ENCODE measurements at places on chromosomes 1 and 21. TPM values are rescaled to one million over a fixed set of nuclear protein-coding genes. Genes with fewer than 3 reads are reported as not detected.

GRCh38 chr1:166169182-166169581 lies 2.4 kb upstream of the FAM78B start:
- DNase-seq = no peak

DNA sequence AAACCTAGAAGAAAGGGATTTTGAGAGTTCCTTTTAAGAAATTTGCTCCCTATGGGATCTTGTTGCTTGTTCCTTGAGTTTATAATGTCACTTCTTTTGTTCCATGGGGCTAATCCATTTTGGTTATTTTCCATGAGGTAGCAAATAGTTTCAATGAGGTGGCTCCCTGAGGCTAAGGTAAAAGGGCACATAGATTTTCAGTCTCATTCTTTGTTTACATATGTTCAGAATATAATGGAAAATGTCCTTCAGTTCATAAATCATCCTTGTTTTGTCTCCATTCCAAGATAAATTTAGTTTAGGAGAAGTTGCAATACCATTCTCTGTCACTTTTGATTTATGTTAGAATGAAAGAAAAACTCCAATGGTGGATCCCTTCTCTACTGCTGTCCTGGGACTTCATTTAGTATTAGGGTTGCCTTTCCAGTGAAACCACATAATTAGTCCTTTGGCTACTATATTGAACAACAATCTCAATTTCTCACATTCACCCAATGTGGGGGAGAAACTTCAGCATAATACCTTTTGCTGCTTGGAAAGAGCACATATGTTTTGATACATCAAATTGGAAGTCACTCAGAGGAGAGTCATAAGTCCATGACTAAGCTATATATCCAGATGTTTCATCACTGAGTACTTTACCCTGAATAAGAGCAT lies 80.9 kb upstream of the ADAMTS5 start:
- DNase-seq = no peak

GRCh38 chr1:235835226-235835625 lies 31.5 kb downstream of the LYST start:
- peak; percentile 64 for DNase-seq

- DNase-seq = no peak
Observed at GRCh38 chr1:156949127-156949526, 28.7 kb downstream of the LRRC71 start.

DNA sequence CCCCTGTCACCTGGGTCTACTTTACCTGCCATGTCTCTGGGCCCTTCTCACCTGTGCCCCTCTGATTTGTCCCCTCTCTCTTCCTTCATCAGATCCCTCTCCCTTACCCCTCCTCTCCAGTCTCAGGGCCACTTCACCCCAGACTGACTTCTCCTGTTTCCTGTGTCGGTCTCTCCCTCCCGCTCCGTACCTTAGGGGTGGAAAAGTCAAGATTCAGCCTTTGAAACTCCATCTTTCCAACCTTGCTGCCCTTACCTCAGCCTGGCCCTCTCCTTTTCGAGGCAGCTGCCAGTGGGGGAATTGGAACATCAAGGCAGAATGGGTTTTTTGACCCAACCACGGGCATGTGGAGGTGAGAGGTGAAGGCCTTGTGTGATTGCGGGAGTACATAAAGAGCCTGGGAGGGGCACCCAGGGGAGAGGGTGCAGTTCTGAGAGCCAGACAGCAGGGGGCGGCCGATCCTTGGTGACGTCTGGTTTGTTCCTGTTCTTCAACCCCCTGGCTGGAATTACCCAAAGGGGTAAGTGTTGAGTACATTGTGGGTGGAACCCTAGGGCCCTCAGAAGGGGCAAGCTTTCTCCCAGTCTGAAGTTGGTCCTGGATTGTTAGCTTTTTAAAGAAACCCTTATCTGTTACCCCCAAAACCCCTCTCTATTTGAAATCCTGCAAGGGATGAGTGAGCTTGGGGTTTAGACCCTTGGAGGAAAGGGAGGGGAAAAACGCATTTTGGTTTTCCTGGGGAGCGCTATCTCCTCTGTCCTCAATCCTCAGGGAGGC lies 12.3 kb upstream of the DMBX1 start:
- DNase-seq = peak; percentile 85

The SLC30A1 gene
- 7.3 TPM for total RNA-seq

The POTED gene
- not detected for total RNA-seq

Measured in body of pancreas (tissue), 4 donors.